Type B pancreatic cell (in vitro differentiated cells): ENCODE measurements at places on chromosomes 16 and 17. TPM values are rescaled to one million over a fixed set of nuclear protein-coding genes. Genes with fewer than 3 reads are reported as not detected.

Gene SLC2A4
- 1.2 and 4.0 TPM in 2 replicates for total RNA-seq

Gene SLC38A8
- total RNA-seq: not detected in 2 replicates

Gene MILR1
- total RNA-seq: not detected in 2 replicates

Gene EFCAB5
- total RNA-seq: 0.29 and 0.43 TPM in 2 replicates

Gene CPNE7
- total RNA-seq: 1.6 and 6.5 TPM in 2 replicates

Gene GNAO1
- total RNA-seq: 13.2 and 20.1 TPM in 2 replicates

Gene GUCY2D
- 0.29 and 0.43 TPM in 2 replicates for total RNA-seq

Gene RRAD
- total RNA-seq: 1.3 and 2.5 TPM in 2 replicates

Gene ADGRG3
- not detected in 2 replicates for total RNA-seq

Gene TMEM114
- 0.50 TPM in 1 of 2 replicates, not detected in the other for total RNA-seq

Gene ADAMTS18
- total RNA-seq: 5.5 and 7.9 TPM in 2 replicates

Gene STAT5B
- 22.0 and 42.3 TPM in 2 replicates for total RNA-seq

Gene BLTP2
- 144 and 151 TPM in 2 replicates for total RNA-seq

Gene KRTAP4-1
- total RNA-seq: not detected in 2 replicates

Gene OR2C1
- total RNA-seq: 0.22 TPM in 1 of 2 replicates, not detected in the other

Gene ZPBP2
- total RNA-seq: not detected in 2 replicates

Gene ZP2
- not detected in 2 replicates for total RNA-seq

Gene SYCE1L
- 12.4 and 20.0 TPM in 2 replicates for total RNA-seq

Gene FNDC8
- total RNA-seq: not detected in 2 replicates

Gene CA7
- 0.70 and 1.2 TPM in 2 replicates for total RNA-seq

Gene HID1
- total RNA-seq: 36.6 and 106 TPM in 2 replicates

Gene CA5A
- 0.70 TPM in 1 of 2 replicates, not detected in the other for total RNA-seq

Gene TBC1D28
- not detected in 2 replicates for total RNA-seq

Gene DNAI2
- 0.21 and 0.87 TPM in 2 replicates for total RNA-seq

Gene TEX14
- total RNA-seq: 0.17 and 0.34 TPM in 2 replicates

Gene CFDP1
- 62.5 and 84.9 TPM in 2 replicates for total RNA-seq

Gene KRTAP9-4
- total RNA-seq: not detected in 2 replicates

Gene OTOP2
- 0.12 TPM in 1 of 2 replicates, not detected in the other for total RNA-seq

Gene KRT24
- 0.43 TPM in 1 of 2 replicates, not detected in the other for total RNA-seq

Gene DPEP1
- 13.4 and 16.7 TPM in 2 replicates for total RNA-seq

Gene NECAB2
- total RNA-seq: 1.5 and 6.5 TPM in 2 replicates

Gene ZFP3
- 0.53 and 2.3 TPM in 2 replicates for total RNA-seq

Gene TMEM238L
- not detected in 2 replicates for total RNA-seq

Gene OR3A3
- not detected in 2 replicates for total RNA-seq

Gene CHTF18
- total RNA-seq: 53.4 and 105 TPM in 2 replicates

Gene EMP2
- 36.3 and 57.9 TPM in 2 replicates for total RNA-seq

Gene PRKCA
- 13.4 and 16.1 TPM in 2 replicates for total RNA-seq

Gene CCL1
- total RNA-seq: not detected in 2 replicates

Gene HSPB9
- 0.36 TPM in 1 of 2 replicates, not detected in the other for total RNA-seq

Gene KCNG4
- total RNA-seq: 0.12 and 0.17 TPM in 2 replicates

Gene HOXB1
- 0.29 and 0.79 TPM in 2 replicates for total RNA-seq

Gene WSCD1
- total RNA-seq: 8.9 and 16.1 TPM in 2 replicates

Gene NPIPA8
- 0.31 TPM in 1 of 2 replicates, not detected in the other for total RNA-seq

Gene TBC1D3K
- not detected in 2 replicates for total RNA-seq

Gene PCGF2
- total RNA-seq: 37.6 and 74.6 TPM in 2 replicates

Gene CIBAR2
- 1.3 and 4.9 TPM in 2 replicates for total RNA-seq

Gene CYGB
- total RNA-seq: 2.5 and 10.0 TPM in 2 replicates

Gene STX1B
- 1.0 and 9.9 TPM in 2 replicates for total RNA-seq

Gene INTS2
- 13.9 and 18.2 TPM in 2 replicates for total RNA-seq

Gene ASGR1
- 7.5 and 9.7 TPM in 2 replicates for total RNA-seq

Gene DHRS7C
- not detected in 2 replicates for total RNA-seq

Gene PERCC1
- 0.77 and 0.83 TPM in 2 replicates for total RNA-seq

Gene DNAH2
- 0.10 and 1.0 TPM in 2 replicates for total RNA-seq

Gene RAB11FIP4
- 32.4 and 44.7 TPM in 2 replicates for total RNA-seq

Gene APOBR
- total RNA-seq: 0.14 and 0.21 TPM in 2 replicates

Gene NPIPA5
- total RNA-seq: 2.8 and 5.0 TPM in 2 replicates

Gene SEZ6
- total RNA-seq: 6.9 and 11.5 TPM in 2 replicates
